ENCODE measurements at places on chromosomes 4 and X. TPM values are rescaled to one million over a fixed set of nuclear protein-coding genes. Genes with fewer than 3 reads are reported as not detected.

The APLN gene
- 0.78 TPM for total RNA-seq

DNA sequence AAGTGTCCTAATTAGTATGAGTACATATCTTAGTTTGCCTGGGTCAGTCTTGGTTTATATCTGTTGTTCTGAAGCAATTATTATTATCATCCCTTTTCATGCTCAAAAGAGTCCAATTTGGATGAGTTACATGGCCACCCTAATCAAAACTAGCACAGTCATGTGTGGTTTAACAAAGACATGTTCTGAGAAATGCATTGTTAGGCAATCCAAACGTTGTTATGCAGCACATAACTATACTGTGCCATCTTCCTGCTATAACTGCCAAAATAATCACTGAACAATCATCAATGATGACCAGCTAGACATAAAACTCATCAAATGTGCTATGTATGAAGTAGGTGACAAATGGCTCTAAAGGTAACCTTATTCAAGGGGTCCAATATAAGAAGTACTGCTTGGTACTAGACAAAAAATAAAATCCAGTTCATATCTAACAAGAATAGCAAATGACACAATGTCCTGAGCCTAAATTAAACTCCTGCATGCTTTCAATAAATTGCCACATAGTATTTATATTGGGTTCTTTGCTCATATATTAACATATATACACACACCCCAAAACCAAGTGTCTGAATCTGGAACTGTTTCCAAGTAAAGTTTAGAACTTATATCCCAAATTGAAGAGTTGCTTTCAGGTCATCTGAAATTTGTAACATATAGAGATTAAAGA, 41.9 kb downstream of the CNOT6L start:
- ATAC-seq: no peak

DNA sequence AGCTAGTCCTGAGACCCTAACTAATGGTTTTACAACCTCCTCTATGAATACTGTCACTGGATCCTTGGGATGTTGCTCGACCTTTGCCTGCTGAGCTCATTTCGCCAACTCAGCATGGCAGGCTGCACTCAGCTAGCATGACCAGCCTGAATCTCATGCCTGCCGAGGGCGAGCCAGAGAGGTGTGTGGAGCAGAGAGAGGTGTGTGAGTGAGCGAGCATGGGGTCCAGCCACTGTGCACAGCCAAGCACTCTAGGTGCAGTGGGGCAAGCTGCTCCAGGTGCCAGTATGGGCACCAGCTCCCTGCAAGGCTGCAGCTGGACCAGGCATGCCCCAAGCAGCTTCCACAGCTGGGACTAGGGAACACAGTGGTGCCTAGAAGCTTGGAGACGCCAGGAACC, 410.9 kb downstream of the PCDH10 start:
- no peak for ATAC-seq

DNA sequence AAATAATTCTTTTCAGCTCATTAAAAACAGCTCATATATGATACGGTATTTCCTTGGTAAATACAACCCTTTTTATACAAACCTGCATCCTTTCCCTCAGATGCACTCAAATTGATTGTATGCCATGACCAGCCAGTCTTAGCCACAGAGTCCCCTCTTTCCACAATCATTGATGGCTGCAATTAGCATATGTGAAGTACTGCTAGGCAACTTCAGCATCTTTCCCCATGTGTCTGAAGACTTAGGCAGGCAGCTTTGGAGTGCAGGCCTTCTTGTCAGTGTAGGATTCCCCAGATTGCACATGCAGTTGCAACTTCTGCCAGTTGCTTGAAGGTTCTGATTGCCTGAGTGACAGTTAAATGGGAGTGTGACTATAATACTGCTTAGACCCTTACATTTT, 15.6 kb upstream of the MBNL3 start:
- no peak for ATAC-seq

The CLGN gene
- total RNA-seq: 2.9 TPM

DNA sequence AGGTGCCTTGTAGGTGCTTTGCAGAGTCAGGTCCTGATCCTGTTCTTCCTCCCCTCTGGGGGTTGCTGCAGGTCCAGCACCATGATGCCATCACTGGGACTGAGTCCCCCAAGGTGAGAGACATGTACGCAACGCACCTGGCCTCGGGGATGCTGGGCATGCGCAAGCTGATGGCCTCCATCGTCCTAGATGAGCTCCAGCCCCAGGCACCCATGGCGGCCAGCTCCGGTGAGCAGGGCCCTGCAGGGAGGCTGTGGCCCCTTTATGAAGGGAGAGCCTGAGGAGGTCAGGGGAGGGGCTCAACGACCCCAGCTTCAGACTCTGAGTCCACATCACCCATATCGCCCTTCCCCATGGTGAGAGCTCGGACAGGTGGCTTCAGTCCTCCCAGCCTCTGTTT, 23.1 kb downstream of the MAN2B2 start:
- ATAC-seq: no peak

DNA sequence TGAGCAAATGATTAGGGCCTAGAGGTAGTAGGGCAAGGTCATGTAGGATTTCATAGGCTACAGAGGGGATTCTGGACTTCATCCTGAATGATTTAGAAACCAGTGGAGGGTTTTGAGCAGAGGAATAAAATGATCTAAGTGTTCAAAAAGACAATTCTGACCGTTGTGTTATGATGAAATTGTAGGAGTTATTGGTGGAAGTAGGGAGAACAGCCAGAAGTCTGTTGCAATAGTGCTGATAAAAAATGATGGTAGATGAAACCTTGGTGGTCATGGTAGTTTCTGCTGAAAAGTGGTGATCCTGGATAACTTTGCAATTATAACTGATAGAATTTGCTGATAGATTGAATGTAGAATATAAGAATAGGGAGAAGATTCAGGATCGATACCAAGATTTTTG, 60.2 kb downstream of the MID1IP1 start:
- peak; percentile 48 for ATAC-seq

DNA sequence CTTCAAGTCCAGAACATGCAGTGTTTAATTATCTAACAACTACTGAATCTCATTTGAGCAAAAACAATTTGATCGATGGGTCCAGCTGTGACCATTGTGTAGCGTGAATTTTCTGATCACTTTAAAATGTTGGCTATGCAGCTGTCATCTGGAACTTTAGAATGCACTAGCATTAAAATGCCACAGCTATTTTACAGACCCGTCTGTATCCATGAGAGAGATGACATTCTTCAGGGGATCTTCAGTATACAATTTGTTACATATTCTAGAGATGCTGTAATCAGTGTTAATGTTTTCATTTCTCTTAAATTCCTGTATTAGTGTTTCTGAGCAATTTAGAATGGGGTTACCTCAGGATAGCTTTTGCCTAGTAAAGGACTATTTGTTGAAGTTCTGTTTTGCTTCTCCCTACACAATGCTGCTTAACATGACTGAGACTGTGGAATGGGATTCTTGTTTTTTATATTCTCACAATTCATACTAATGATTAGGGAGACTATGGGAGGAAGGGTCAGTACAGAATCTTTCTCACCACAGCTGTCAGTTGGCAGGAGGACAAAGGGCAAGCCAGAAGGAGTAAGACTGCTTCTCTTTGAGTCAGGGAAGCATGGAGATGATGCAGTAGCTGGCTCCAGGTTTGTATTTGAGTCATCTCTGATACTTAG, 13.2 kb upstream of the CTSO start:
- ATAC-seq: no peak

DNA sequence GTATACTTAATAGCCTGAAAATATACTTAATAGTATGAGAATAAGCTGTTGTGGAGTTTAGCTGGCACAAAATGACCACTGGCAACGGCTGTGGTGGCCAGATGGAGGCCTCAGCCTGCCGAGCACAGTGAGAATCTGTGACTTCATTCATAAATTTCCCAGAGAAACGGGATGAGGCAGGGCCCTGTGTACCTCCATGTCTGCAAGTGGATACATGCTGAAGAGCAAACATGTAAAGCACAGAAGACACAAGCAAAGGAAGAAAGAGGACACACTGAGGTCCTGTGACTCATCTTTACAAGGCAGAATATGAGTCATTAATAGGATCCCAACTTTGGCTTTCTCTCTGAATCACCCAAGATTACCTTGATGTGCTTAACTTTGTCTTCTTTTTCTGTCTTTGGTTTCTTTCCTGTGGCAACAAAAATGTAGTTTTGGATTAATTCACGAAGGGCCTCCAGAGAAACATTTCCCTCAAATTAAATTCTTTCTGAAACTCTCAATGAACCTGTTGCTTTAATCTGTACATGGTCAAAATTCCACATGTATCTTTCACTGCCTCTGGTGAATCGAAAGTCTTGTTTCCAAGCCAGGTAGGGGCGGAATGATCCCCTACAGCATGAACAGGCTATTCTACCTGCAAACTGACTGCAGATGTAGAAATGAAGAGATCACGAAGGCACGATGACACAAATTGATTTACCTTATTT, 56.4 kb downstream of the IRF2 start:
- peak; percentile 62 for ATAC-seq

The HNRNPDL gene
- total RNA-seq: 168 TPM

GRCh38 chr4:20816287-20816686, 116.0 kb downstream of the PACRGL start:
- no peak for ATAC-seq

The NDP gene
- total RNA-seq: not detected

- ATAC-seq: no peak
Measured at GRCh38 chr4:73127839-73128453, 58.4 kb upstream of the COX18 start.

The CSAG1 gene
- not detected for total RNA-seq

DNA sequence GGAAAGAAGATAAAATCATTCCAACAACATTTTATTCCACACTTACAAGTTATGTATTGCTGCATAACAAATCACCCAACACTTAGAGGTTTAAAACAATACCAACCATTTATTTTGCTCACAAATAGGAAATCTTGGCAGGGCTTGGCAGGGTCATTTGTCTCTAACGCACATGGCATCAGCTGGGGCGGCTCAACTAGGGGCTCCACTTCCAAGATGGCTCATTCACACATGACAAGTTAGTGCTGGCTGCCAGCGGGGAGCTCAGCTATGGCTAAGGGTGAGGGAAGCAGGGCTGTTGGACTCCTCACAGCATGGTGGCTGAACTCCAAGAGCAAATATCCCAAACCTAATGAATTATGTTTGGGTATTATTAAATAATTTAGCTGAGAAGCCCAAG, 377.0 kb downstream of the ZNF674 start:
- peak; percentile 81 for ATAC-seq

GRCh38 chr4:63728480-63729177, 680.6 kb downstream of the TECRL start:
- ATAC-seq: no peak

DNA sequence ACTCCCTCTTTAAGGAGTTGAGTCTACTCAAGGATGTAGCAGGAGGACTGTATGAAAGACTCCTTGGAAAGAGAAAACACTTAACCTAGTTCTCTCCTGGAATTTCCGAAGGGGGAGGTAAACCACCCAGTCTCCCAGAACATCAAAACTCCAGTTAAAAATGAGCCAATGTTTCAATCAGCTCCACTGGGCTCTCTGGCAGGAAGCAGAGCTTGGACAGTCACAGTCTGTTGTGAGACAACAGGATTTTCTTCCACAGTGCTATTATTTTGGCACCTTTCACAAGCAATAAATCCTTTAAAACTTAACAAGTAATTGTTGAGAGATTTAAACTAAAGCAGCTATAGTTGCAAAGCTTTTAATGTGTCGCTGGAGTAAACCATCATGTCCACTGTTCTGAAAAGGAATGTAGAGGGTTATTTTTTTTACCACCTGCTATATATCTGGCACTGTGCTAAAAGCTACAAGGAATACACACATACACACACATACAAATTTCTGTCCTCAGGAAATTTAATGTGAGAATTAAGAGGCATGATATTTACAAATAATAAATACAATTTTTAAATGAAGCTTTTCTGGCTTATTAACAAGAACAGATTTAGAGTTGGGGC, 229.2 kb upstream of the INTU start:
- no peak for ATAC-seq

DNA sequence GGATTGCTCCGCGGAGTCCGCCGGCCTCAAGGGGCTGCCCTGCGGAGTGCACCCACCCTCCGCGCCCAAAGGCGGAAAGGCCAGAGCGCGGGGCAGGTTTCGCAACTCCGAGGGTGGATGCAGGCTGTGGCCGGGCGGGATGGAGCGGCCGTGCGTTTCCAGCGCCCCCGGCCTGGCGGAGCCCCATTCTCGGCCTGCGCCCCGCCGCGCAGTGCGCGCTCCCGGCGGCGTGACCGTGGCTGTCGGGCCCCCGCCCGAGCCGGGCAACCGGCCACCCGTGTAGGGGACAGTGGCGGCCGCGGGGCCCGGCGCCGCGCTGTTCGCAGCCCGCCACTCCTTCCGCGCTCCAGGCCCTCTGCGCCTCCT, 331 bp downstream of the SETD7 start:
- ATAC-seq: peak; percentile 68

DNA sequence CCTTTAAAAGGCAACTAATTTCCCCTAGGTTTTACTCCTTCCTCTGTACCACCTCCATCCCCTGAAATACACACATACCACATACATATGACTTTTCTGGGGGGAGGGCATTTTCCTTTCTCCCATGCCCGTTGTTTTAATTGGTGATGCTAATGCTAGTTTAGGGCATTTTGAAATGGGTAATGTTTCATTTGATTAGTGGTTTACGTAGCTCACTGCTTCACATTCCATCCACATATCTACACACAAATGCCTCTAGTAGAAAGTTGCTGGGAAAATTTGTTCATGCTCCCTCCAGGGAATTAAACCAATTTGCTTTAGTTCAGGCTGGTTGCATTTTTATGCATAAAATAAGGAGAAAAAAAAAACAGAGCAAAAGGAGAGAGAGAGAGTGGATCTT, 231.2 kb downstream of the FRAS1 start:
- ATAC-seq: no peak

The PRR27 gene
- total RNA-seq: not detected

GRCh38 chrX:148146121-148146520, 165.0 kb downstream of the FMR1NB start:
- ATAC-seq: no peak

DNA sequence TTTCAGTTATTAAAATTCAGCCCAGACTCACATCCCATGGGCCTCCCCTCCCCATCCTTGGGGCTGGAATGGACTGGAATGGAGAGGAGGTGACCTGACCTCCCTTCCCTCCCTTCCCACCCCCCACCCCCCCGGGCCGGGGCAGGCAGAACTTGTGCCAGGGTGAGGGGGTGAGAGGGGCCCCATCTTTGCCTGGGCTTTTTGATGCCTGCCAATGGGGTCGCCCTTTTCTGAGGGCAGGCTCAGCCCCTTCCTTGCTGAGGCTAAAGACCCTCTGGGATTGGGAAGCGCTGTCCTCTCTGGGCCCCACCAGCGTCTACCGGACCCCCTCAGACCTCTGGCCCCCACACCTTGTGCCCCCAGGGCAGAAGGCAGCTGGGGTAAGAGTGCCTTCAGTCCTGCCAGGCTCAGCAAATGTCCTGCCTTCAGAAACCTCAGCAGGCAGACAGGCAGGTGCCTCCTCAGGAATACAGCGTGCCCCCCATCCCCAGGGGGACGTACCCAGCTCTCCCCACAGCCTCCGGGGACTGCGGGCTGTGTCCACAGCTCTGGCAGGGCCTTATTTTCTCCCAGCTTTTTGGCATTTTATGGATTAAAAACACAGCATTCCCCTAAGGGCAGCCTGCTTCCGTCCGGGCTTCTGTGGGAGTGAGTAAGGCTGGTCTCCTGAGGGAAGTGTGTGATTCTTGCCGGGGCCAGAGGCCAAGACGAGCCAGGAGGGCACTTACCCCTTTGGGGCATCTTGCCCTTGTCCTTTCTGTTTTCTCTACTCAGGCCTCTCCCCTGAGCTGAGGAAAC, 12.6 kb upstream of the CCNQ start:
- no peak for ATAC-seq

The NPNT gene
- total RNA-seq: 150 TPM

The GLRA2 gene
- total RNA-seq: not detected
